NK-92 treated with Interleukin-12 subunit alpha and Interleukin-12 subunit beta, amount 100 ng/mL, for 24 hours (cell line): ENCODE measurements at places on chromosomes 1 and 21.

GRCh38 chr1:11823366-11824137, 17.6 kb downstream of the CLCN6 start:
- DNase-seq = no peak

GRCh38 chr1:181987334-181987895, 74.1 kb downstream of the ZNF648 start:
- DNase-seq = no peak

DNA sequence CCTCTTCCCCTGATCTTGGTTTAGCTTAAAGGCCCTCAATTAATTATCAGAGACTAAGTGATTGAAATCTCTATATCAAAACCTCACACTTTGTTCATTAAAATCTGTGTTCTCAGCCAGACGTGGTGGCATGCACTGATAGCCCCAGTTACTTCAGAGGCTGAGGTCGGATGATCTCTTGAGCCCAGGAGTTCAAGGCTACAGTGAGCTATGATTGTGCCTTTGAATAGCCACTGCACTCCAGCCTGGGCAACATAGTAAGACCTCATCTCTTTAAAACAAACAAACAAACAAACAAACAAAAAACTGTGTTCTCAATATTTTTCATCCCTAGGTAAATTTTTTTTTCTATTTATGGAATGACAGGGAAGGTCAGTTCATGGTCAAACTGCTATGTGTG, 18.7 kb downstream of the TRMT13 start:
- DNase-seq = no peak

- no peak for DNase-seq
Observed at GRCh38 chr21:36923270-36923669, 43.2 kb downstream of the HLCS start.

- no peak for DNase-seq
Observed at GRCh38 chr1:1782399-1783221, 4.3 kb upstream of the NADK start.

- no peak for DNase-seq
Observed at GRCh38 chr1:2971609-2972008, 49.7 kb upstream of the ACTRT2 start.

DNA sequence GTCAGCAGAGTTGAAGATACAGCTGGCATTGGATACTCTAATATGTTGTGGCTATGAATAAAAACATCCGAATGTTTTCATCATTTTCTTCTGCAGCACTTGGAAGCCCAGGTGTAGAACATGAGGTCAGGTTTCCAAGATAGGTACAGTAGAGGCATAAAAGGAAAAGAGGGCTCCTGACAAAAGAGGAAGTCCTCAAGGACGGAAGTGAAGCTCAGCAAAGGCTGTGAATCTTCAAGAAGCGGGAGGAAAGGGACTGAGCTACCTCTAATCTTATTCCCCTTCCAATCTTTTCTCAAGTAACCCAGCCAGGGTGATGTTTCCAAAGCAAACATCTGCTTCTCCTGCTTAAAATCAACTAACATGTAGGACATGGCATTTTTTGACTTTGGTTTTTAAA, 4.4 kb upstream of the PIK3C2B start:
- no peak for DNase-seq

GRCh38 chr1:98366343-98366742, 295.2 kb upstream of the SNX7 start:
- no peak for DNase-seq

GRCh38 chr1:3366126-3367051, 88.1 kb upstream of the ARHGEF16 start:
- DNase-seq = no peak

DNA sequence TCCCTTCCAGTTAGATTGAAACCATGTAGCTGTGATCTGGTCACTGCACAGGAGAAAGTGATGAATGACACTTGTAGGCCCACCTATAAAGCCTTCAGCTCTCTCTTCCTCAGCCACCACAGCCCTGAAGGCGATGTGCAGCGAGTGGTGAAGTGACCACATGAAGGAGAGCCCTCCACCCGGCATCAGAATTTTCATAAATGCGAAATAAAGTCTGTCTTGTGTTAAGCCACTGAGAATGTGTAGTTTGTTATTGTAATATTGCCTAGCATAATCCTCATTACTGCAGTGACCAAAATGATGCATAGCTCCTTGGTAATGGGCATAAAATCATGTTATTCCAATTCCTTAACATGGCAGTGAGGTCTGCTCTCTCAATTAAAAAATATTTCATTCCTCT, 122.1 kb upstream of the LYPLAL1 start:
- DNase-seq = no peak

- no peak for DNase-seq
Observed at GRCh38 chr1:53220962-53221286, 490 bp upstream of the CZIB start.

DNA sequence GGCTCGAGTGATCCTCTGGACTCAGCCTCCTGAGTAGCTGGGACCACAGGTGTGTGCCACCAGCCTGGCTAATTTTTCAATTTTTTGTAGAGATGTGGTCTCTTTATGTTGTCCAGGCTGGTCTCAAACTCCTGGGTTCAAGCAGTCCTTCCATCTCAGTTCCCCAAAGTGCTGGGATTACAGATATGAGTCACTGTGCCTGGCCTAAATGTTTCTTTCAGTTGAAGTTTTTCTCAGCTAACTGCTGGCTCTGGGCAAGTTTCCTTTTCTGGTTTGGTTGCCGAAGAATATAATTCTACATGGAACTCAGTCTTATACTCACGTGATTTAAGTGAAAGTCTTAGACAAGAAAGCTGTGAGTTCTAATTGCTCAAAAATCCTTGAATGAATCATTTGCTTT, 57.0 kb downstream of the SASS6 start:
- DNase-seq = no peak

DNA sequence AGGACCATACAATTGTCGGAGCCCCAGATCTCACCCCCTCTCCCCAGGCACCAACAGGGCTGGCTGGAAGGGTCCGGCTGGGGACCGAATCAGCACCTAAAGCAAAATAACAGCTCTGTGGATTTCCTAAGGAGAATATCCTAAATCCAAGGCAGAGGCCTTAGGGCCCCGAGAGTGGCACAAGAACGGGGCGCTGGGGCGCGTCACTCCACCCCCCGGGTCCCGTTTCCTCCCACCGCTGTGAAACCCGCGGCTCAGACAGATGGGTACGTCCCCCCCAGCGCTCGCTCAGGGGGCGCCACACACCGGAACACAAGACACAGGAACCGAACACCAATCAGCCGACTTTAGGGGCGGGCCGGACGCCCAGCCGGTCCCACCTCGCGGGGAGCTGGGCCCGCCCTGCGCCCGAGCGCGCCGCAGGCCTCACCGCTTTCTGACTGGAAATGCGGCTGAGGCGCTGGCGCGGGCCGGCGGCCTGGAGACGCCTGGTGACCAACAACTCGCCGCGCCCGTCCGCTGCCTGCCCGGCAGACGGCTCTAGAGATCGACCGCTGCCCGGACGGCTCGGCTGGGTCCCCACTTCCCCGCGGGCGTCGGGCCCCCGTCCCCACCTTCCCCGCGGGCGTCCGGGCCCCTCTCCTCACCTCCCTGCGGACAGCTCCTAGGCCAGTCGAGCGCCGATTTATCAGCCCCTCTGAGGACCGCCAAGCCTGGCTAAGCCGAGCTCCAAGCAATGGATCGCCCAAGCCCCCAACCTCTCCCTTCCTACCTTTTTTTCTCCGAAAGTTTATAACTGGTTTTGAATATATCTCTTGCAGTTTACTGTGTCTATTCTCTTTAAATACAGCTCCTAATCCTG, at the start of gene HFM1:
Gene HFM1, minus strand, starts transcription at position 687 of the 862 bp plus-strand sequence. CDS start 3,755 bp downstream, outside the sequence.
- DNase-seq = no peak

GRCh38 chr1:38941527-38942019, at the start of gene RHBDL2:
TSS of gene RHBDL2 (minus strand) at chr1:38941830. CDS start at chr1:38919212, 22,618 bp downstream.
- DNase-seq = no peak

GRCh38 chr1:30816211-30817076, 58.9 kb upstream of the LAPTM5 start:
- DNase-seq = no peak

DNA sequence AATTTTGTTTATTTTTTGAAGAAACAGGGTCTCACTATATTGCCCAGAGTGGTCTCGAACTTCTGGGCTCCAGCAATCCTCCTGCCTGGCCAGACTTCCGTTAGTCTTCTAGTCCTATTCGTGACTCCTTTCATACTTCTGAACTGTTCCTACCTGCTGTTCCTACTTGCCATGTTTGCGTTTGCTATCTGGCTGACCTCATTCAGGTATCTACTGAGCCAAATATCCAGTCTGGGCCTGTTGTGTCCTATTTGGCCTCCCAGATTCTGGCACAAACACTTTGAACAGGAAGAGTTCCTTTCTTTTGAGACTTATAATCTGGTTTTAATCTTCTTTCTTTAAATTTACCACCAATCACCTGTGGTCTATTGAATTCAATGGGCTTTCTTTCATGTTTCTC, 6.9 kb upstream of the NR1I3 start:
- DNase-seq = no peak

GRCh38 chr1:9659328-9659727, 7.8 kb downstream of the PIK3CD start:
- DNase-seq = no peak
